NCI-H1048 (cell line): ENCODE measurements at places on chromosomes 7 and 10.

DNA sequence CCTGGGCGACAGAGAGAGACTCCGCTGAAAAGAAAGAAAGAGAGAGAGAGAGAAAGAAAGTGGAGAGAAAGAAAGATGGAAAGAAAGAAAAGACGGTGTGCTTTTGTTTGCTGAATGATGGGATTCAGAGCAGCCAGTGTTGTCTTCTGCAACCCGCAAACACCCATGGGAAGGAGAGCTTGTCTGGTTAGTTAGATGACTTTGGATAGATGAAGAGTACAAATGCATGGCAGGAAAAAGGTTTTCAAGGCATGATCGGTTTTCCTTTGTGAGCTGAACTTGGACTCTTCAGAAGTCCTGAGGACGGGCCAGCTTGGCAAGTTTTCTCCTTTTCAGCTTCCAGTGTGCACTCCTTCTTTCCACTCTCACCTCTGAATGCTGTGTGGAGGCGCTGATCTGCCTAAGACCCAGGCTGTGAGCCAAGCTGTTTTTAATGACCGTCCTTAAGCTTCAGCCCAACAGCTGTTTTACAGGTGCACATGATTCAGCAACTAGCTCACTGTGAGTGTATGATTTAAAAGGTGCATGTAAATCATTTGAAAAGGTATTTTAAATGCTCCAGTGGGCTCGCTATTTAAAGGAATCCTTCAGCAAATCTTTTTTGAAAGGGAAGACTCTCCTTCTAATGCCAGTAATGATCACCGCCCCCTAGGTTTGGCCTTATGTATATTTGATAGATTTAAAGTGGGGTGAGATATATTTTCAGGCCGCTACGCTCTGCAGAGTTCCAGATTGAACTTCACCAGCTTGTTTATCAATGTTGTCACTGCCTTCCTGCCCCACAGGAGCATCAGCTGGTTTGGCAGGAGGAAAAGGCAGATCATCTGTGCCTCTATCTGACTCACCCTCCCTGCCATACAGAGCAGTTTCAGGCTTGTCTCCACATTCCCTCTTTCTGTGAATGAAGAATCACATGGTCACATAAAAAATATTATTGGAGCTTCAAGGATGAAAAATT lies 115.0 kb downstream of the PLXDC2 start:
- DNase-seq: no peak

DNA sequence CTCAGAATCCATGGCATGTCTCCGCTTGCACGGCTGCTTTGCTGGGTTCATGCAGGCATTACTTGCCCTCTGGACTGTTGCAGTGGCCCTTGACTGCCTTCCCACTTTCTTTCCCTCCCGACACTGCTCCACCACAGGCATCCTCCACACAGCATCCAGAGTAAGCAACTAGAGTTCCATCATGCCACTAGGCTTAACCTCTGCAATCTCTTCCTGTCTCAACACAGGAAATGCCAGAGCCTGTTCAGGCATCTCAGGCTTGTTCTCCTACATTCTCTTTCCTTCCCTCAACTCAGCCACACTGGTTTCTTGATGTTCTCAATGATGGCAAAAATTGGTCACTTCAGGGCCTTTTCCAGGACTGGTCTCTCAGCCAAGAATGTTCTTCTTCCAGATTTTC lies 284.5 kb upstream of the KLF6 start:
- no peak for DNase-seq

- DNase-seq: no peak
Measured at GRCh38 chr10:94150541-94151184, 156.9 kb downstream of the PLCE1 start.

- peak; percentile 15 for DNase-seq
Measured at GRCh38 chr10:118543714-118544400, 51.6 kb downstream of the PRLHR start.

DNA sequence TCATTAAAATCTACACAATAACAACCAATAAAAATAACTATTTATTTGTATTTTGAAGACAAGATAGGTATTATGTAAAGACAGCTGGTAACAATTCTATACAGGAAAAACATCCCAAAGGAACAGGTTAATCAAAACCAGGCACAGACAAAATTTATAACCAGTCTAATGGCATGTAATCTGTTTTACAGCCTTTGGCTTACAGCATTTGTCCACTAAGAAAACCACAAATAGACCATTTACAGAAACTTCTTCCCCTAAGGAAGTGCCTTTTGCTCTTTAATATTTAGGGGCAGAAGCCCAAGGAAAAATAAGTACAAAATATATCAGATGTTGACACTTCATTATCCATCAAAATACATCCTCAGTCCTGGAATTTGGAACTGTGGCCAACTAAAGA lies 65.0 kb downstream of the SVIL start:
- DNase-seq: no peak

DNA sequence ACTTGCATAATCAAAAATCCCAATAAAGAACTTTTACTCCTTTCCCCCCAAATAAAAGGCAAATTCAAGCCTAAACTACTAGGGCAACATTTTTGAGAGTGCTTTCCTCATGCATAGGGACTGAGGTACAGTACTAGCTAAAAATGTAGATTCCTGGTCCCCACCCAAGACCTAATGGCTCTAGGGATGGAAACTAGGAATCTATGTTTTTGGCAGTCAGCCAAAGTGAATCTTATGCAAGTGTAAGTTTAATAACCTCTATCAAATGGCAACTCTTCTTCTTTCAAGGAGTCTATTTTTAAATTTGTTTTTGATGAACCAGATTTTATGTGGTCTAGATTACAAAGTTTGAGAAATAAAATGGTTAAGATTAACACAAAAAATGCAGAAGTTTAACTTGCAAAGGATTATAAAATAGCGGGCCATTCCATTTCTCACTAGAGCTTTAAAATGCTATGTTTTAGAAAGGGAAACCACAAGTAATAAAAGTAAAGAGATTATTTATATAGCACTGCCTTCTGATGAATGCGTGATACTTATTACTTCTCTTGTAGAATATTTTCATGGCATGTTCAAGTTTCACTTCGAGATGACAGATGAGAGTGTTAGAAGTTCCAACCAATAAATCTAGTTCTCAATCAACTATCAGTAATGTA lies 70.4 kb upstream of the MDFIC start:
- DNase-seq: no peak

DNA sequence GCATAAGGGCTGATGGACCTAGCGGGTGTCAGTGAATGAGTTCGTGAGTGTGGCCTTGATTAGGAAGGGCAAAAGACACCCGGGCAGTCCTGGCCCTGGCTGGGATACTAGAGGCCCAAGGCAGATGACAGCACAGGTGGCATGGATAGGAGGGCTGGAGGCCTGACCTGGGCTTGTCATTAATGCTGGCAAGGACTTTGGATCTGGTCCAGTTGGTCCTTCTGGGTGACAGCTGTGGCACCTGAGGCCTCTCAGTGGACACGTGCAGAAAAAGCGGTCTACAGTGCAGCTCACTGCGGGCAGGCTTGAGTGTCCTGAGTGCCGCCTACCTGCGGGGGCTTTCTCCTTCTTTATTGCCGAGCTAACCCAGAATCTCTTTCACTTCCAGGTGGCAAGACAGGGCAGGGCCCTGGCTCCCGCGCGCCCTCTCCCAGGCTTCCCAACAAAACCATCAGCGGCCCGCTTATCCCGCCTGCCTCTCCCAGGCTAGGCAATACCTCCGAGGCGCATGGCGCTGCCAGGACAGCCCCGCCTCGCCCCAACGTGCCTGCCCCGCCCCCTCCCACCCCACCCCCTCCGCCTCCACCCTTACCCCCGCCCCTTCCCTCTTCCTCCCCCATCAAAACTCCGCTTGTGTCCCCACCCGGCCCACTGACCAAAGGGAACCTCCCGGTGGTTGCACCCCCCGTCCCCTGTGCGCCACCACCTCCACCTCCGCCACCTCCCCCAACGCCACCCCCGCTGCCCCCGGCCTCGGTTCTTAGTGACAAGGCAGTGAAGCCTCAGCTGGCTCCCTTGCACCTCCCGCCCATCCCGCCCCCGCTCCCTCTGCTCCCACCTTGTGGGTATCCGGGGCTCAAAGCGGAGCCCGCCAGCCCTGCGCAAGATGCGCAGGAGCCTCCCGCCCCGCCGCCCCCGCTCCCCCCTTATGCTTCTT lies 77.4 kb downstream of the WIPF3 start:
- no peak for DNase-seq

DNA sequence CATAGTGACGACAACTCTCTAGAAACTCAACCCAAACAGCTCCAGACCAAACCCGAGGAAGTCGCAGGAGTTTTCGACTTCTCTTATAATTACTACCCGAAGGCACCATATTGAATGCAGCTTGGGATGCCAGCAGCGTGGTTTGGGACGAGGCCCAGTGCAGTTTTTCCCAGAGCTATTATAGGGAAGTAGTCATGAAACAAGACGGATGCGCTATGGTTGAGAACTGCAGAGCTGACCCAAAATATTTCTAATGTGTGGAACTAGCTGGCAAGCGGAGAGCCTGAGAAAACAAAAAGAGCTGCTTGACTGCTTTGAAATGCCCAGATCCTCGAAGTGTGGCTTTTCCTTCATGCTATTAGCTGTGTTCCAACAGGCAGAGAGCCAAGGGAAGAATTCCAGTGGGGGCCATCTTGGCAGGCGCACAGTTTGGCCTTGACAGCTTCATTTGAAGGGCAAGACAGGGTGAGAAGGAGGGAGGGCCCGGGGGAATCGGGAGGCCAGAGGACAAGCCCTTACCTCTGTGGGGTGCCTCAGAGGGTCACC lies 122.7 kb downstream of the CUL2 start:
- no peak for DNase-seq

DNA sequence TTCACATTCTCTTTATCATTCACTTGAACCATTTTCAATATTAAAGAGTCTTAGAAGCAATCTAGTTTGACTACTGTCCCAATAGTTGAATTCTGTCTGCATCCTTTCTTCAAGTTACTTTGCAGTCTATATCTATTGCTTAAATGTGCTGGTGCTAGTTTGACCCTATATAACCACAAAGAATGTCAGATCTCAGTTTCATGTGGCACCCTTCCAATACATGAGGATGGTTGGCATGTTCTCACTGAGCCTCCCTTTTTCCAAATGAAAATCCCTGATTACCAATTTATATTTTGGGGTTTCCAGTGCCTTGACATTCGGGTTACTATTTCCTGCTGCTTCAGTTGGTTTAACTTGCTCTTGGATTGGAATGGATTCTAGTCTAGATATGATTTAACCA lies 292.7 kb downstream of the EXOC4 start:
- no peak for DNase-seq

- no peak for DNase-seq
Measured at GRCh38 chr7:144738708-144739314, 97.0 kb downstream of the TPK1 start.

DNA sequence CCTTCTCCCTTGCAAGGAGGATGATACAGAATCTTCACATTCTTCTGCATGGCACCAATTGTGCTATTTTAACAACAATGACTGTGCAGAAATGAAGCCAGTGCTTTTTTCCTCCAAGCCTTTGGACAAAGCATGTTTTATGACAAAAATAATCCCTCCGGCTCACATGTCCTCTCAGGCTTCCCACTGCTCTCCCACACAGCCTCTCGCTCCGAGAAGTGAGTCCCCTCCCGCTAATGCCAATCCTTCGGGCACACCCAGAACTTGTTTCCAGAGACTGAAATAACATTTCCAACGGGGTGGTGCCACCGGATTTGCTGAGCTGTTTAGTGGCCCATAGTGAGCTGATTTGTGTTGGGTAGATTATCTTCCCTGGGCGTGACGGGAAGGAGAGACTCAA lies 35.8 kb downstream of the RBM17 start:
- DNase-seq: no peak

GRCh38 chr7:32516551-32517100 lies 21.3 kb downstream of the AVL9 start:
- DNase-seq: no peak

DNA sequence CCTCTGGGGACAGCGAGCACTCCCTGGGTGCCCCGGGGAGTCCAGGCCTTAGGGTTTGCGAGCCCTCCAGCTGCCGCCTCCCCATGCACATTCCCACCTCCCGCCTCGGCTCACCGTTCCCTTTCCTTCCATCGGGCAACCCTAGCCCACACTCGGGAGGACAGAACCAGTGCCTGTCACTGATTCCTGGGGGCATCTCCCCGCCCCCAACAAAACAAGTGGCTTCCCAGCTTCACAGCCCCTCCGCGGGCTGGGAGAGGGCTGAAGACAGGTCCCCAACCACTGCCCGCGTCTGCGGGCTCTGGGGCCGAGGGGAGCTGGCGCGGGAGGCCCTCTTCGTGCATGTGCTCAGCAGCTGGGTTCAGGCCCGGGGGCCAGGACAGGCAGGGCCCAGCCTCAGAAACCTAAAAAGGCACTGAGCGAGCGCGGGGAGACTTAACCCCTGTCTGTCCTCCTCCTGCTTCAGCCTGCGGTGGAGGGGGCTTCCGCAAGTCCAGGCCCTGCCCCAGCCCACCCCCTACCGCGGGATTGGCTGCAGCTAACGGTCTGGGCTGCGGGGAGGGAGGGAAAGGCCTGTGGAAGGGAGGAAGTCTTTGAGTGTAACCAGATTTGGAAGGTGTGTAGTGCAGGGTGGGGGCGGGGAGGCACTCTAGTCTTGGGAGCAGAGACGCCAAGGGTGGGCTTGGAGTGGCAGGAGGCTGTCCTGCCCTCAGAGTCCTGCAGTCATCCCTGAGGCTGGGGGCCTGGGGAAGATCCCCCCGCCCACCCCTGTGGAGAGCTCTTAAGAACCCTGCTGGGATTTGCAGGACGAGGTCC lies 1.2 kb downstream of the FLNC start:
- DNase-seq: no peak

DNA sequence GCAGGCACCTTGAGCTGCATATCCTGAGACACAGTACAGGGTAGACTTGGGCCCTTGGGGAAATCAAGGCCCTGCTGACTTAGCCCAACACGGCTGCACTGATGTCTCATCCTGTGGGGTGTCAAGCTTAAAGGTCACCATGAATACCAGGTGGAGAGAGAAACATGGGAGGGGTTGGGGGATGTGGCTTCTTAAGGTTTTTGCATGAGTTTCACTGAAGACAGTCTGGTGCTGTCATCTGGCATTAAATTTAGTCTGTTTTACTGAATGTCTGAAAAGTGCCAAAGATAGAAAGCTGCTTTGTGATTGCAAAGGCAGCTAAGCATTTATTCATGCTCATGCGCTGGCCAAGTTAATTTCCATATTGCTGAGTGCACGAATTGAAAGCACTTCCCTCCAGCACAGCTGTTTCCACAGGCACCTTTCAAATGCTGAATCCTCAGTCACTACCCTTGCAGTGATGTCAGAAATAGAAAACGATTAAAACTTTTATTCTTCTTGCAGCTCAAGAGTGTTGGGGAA lies 102.1 kb downstream of the OSBPL3 start:
- no peak for DNase-seq

GRCh38 chr10:95706990-95707389 lies 13.3 kb upstream of the TCTN3 start:
- no peak for DNase-seq

- DNase-seq: peak; percentile 16
Measured at GRCh38 chr7:47576031-47576865, 5.7 kb downstream of the TNS3 start.

- DNase-seq: no peak
Measured at GRCh38 chr7:158072991-158073730, 514.5 kb downstream of the PTPRN2 start.

GRCh38 chr7:133135451-133135850 lies 53.6 kb upstream of the CHCHD3 start:
- no peak for DNase-seq

DNA sequence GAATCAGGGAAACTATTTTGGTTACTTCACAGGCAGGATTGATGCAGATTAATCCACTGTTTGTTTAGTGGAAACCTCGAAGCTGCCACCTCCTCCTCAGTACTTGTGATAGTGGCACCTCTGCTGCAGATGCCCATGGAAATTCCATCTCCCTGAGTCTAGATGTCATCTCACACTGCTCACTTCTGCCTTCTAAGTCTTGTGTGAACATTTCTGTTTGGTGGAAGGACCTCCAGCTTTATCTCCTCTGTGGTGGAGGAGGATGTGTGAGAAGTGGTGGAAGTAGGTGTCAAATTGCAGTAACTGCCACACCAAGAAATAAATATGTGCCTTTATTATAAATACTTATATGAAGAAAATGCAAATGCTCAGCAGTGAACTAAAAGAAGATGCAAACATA lies 25.8 kb upstream of the GPR141 start:
- no peak for DNase-seq
